ENCODE measurements at places on chromosomes 7 and 10. TPM values are rescaled to one million over a fixed set of nuclear protein-coding genes. Genes with fewer than 3 reads are reported as not detected.
A peak's percentile ranks its signal among the peaks of the same experiment; 100 is the strongest.

DNA sequence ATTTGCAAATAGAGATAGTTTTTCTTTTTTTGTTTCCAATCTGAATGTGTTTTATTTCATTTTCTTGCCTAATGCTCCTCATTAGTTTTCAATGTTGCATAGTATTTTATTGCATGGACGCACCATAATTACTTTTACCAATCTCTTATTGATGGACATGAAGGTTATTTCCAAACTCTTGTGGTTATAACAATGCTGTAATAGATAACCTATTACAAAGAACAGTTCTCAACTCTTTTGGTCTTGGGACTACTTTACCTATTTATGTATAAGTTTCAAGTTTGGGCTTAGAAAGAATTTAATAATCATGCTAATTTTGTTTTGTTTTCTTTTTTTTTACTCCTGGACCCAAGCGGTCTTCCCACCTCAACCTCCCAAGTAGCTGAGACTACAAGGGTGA lies 7.0 kb downstream of the SHLD2 start:
- DNase-seq: no peak

GRCh38 chr10:42875388-42875755 lies 92.8 kb downstream of the BMS1 start:
- DNase-seq: no peak

DNA sequence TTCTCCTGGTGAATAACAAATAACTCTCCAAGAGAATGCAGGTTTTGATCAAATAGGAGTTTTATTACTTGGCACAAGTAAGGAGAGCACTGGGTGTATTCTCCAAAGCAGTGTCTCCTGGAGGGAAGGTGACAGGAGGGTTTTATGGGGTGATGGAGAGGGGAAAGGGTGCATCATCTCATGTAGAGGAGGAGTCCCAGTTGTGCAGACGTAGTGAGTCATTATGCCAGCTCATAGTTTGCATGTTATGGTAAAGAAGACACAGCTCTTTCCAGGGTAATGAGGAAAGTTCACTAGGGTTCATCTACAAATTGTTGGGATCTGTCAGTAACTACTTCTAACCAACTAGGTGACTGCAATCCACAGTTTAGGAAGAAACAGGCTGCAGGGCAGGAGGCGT lies 347.9 kb upstream of the MEOX2 start:
- DNase-seq: no peak

GRCh38 chr10:101780818-101781654 lies 2.2 kb downstream of the NPM3 start:
- DNase-seq: peak; percentile 47

GRCh38 chr10:83982812-83983211 lies 156.5 kb upstream of the GHITM start:
- no peak for DNase-seq

DNA sequence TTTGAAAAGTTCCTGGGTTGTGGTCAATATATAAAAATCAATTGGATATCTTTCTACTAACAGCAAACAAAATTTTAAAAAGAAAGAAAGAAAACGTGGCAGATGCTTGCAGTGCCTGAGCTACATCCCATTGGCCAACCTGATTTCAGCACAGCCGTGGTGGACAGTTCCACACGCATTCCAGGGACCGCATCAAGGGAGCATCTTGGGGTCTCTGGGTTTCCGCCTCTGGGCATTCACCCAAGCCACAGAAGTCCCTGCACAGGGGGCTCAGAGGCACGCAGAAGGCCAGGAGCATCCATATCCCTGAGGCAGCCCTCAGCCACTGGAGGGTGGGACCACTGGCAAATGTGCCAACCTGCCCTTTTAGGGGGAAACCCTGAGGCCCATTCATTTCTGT lies 254.5 kb upstream of the RNF32 start:
- DNase-seq: no peak

- DNase-seq: no peak
Measured at GRCh38 chr7:515628-516027, 4.0 kb downstream of the PDGFA start.

Gene CPVL
- total RNA-seq: 1.1 TPM

Gene BICC1
- 0.67 TPM for total RNA-seq

Gene PALS2
- total RNA-seq: 48.2 TPM

Gene TMEM273
- 0.23 TPM for total RNA-seq

Gene C7orf33
- not detected for total RNA-seq

Gene ADK
- total RNA-seq: 64.5 TPM

Gene SPDYE11
- not detected for total RNA-seq

Gene IGFBP3
- total RNA-seq: 6.0 TPM

Data from Panc1 (cell line).